ENCODE measurements at places on chromosomes 1 and 21.

GRCh38 chr21:29557931-29558725 lies 259.4 kb downstream of the BACH1 start:
- no peak for DNase-seq

- DNase-seq = peak; percentile 82
Measured at GRCh38 chr21:42276076-42276475, 39.1 kb downstream of the TFF3 start.

GRCh38 chr1:155083052-155083541 lies 4.5 kb downstream of the EFNA3 start:
- peak; percentile 44 for DNase-seq

DNA sequence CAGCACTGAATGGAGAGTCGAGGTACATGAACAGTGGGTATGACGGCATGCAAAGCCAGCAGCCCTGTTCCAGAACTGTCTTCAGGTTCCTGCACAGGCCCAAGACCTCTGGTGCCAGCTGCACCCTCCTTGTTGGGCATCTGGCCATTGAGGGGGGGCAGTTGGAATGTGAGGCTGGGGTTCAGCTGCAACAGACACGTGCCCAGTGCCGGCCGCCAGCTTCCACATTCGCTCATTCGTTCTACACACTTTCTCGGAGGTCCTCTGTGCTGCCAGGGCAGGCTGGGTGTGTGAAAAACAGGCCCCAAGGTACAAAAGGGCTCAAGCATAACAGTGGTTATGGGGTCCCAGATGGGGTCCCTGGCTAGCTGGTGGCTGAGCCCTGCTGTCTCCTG lies 37.9 kb upstream of the SLC19A1 start:
- DNase-seq = no peak

- DNase-seq = no peak
Measured at GRCh38 chr1:54489627-54490250, 58.3 kb upstream of the ACOT11 start.

- no peak for DNase-seq
Measured at GRCh38 chr1:186102547-186103148, 272.4 kb downstream of the TPR start.

DNA sequence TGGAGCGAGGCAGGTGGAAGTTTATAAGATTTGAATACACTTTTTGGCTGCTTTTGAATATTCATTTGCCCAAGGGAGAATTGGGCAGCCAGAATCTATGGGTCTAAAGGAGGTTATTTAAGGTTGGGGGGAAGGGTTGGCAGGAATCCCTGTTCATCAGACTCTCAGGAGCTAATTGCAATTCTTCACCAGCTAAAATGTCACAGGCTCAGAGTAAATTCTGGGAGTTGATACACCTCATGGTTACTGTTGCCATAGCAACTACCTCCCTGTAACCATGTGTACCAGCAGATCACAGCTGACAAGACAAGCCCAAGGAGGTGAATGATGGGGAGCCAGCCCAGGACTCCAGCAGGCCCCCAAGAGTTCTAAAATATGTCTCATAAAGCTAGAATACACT lies 75.5 kb downstream of the CAMK2N1 start:
- DNase-seq = no peak

DNA sequence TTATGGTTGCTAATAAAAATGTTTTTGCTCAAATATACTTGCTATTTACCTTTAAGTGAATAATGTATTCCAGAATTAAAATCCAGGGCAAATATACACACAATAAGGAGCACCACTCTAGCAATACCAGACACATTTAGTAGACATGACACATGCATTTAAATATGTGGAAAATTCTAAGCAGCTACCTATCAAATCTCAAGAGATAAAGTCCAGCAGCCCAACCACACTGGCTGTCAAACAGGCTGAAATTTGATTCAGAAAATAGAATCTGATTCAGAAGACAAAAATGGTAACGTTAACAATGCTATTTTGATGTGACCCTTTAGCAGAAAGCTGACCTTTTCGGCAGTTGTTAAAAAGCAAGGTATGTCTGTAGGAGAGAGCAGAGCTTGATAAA lies 42.3 kb downstream of the PLEKHO1 start:
- DNase-seq = no peak

DNA sequence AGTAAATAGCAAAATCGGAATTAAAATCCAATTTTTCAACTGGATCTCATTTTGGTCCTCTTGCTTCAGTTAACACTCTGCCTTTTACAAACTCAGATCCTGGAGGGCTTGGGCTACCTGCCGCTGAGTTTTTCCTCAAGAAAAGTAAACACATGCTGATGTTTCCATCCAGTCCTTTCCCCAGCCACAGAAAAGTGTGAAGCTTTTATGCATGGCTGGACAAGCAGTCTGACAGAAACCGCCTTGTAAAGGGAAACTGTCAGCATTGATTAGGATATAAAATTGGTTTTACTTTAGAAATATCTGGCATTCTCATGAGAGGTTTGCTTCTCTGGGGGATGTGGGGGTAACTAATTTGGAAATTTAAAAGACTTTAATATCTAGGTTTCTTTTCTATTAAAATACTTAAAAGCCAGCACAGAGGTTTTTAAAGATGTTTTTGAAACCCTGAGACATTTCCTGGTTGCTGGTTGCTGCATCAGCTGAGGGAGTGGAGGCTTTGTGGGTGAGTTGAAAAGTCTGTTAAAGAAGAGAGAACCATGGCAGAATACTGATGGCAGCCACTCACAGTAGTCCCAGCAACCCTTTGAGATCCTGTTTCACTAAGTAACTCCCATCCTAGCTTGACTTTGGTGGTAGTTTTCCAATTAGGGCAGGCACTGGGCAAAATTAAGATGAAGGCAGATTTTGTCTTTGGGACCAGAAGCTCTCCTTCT lies 238.3 kb downstream of the PAPPA2 start:
- DNase-seq = no peak

DNA sequence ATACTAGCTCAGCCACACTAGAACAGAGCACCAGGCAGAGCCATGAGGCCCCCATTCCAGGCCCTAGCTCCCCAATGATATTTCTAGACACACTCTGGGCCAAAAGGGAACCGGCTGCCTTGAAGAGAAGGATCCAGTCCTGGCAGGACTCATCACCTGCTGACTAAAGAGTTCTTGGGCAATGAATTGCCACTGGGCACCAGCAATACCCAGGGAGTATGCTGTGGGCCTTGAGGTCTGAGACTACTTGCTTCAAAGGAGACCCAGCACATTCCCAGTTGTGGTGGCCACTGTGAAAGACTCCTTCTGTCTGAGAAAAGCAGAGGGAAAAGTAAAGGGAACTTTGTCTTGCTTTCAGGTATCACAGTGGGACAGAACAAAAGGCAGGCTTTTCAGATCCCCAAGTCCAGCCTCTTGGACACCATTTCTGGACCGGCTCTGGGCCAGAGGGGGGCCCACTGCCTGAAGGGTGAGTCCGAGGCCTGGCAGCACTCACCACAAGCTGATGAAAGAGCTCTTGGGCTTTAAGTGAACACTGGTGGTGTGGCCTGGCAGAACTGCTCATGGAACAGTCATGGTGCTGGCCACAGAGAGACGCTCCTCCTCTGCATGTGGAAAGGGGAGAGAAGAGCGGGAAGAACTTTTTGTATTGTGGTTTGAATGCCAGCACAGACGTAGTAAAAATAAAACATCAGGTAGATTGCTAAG lies 72.5 kb downstream of the CDC42BPA start:
- no peak for DNase-seq

DNA sequence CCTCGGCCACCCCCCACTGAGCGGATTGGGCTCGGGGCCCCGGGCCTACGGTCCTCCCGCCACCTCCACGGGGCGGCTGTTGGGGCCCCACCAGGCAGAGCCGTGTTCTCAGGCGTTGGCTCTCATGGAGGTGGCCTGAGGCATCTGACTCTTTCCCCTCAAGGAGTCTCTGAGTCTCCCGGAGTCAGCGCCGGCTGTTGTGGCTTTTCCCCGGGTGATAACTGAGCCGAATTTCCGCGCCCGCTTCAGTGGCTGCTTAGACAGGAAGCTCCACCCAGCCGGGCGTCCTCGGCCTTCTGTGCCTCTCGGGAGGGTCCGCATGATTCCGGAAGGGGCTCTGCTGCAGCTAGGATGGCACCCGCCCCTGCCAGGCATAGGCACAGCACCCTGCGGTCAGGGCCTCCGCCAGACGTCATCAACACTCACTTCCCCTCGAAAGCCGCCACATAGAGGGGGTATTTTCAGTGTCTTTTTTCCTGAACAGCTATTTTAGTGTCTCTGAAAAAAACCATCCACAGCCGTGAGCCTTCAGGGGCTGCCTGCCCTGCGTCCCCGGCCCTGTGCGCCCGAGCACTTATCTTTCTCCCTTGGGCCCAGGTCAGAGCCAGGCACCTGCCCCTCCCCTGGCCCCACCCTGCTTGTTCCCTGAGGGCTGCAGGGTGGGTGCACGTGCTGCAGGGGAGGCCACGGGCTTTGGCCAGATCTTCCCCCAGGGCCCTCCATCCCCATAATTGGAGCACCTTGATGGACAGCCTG lies 72.9 kb downstream of the SKI start:
- no peak for DNase-seq

GRCh38 chr1:21550866-21551475 lies 41.7 kb downstream of the ALPL start:
- DNase-seq = no peak

DNA sequence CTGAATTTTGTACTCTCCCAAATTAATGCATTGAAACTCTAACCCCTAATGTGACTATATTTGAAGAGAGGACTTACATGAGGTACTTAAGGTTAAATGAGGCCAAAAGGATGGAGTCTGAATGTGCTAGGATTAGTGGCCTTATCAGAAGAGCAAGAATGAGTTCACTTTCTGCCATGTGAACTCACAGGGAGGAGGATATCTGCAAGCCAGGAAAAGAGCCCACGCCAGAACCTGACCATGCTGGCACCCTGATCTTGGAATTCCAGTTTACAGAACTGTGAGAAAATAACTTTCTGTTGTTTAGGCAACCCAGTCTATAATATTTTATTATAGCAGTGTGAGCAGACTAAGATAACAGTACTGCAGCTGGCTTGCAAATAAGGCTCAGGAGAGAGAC lies 12.2 kb upstream of the FASLG start:
- DNase-seq = no peak

GRCh38 chr1:8076176-8076575 lies 50.1 kb upstream of the ERRFI1 start:
- no peak for DNase-seq

Measured in ELF-1 (cell line).